Left cardiac atrium (tissue), 4 donors: ENCODE measurements at places on chromosomes 11 and 22. TPM values are rescaled to one million over a fixed set of nuclear protein-coding genes. Genes with fewer than 3 reads are reported as not detected.

Gene SYT12
- total RNA-seq, result 1.8 TPM

Gene MIAT
- total RNA-seq, result 1.8 TPM

Gene BEST1
- 3.9 TPM for total RNA-seq

Gene LMNTD2
- total RNA-seq, result 1.1 TPM

Gene NLRP14
- not detected for total RNA-seq

Gene OPCML
- not detected for total RNA-seq

Gene OR8D4
- total RNA-seq, result not detected

Gene DUSP8
- 9.0 TPM for total RNA-seq
